ENCODE measurements at places on chromosomes 2 and 18. TPM values are rescaled to one million over a fixed set of nuclear protein-coding genes. Genes with fewer than 3 reads are reported as not detected.

DNA sequence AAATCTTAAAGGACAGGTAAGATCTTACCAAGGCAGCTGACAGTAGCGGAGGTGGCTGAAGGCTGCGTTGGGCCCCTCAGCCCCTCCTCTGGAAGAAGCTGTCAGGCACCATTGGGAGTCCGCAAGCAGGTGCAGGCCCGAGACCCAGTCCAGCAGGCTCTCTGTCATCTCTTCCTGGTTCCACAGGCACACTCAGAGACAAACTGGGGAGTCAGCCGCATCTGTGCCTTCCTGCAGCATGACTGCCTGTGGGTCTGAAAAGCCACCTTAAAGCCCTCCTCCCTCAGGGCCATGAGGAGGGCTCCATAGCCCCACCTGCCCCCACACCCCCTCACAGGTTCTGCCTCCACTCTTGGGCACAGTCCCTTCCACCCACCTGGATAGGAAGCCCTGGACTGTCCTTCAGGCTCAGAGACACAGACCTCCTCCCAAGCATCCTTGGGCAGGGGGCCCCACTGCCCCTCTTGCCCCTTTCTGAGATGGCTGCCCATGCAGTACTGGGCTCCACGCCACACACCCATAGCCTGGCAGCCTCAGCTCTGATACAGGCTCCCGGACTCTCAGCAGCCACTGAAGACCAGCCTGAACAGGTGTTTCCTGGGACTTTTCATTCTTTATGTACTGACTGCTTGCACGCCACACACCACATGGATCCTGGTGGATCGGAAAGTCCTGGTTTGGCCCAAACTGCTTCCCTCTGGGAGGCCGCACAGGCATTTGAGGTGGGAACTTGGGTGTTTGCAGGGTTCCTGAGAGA lies 239.8 kb downstream of the SEPTIN10 start:
- DNase-seq: no peak
- peaks cover 12% of the 10 kb centered on the region for H3K4me1 ChIP-seq
- no peak overlapping the region for H3K4me3 ChIP-seq

Gene C2orf80
- not detected for total RNA-seq

Gene TRABD2A
- total RNA-seq: 1.5 TPM

DNA sequence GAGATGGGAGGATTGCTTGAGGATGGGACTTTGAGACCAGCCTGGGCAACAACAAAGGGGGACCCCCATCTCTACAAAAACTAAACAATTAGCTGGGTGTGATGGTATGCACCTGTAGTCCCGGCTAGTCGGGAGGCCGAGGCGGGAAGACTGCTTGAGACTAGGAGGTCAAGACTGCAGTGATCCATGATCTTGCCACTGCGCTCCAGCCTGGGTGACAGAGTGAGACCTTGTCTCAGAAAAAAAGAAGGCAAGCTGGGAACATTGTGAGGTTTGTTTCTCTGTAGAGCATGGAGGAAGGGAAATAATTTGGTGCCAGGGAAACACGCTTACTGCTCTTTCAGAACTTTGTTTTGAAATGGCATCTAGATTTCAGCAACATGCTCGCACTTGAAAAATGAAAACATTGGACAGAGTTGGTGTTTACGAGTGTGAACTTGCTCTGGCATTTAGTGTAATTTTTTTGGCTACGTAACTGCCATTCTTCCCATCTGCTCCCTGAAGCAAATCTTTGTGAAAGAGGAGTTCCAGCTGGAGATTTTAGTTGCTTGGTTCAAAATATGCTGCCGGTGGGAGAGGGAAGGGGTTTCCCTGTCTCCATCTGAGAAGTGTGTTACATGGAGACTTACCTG lies 125.6 kb upstream of the DLX2 start:
- H3K4me1 ChIP-seq: no peaks in the 10 kb centered on the region
- H3K27me3 ChIP-seq: no peaks in the 10 kb centered on the region
- no peak overlapping the region for H3K4me3 ChIP-seq
- no peaks in the 10 kb centered on the region for H3K36me3 ChIP-seq

DNA sequence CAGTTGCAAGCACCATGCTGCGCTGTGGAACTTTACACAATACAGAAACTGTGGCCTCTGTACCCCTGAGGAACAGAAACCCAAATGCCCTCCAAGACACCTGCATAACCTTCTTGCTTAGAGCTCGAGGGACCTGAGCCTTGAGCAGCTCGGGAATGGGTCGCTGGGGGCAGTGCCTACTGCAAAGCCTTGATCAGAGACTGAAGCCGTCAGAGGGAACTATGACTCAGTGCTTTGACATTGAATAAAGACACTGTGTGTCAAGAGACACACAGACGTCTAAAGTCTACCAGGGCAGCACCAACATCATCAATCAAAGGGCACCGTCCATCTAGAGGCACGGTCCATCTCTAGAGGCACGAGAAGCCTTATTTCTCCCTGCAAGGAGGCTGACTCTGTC lies 30.6 kb downstream of the GPR45 start:
- H3K36me3 ChIP-seq: peaks cover 70% of the 10 kb centered on the region
- DNase-seq: no peak
- H3K4me1 ChIP-seq: no peaks in the 10 kb centered on the region
- no peak overlapping the region for H3K27ac ChIP-seq
